ENCODE measurements at places on chromosomes 3 and 15.

GRCh38 chr15:100383302-100384107, 41.7 kb upstream of the ADAMTS17 start:
- DNase-seq = peak; percentile 59

- peak; percentile 41 for DNase-seq
Observed at GRCh38 chr3:70771426-70772147, 459.1 kb upstream of the MDFIC2 start.

DNA sequence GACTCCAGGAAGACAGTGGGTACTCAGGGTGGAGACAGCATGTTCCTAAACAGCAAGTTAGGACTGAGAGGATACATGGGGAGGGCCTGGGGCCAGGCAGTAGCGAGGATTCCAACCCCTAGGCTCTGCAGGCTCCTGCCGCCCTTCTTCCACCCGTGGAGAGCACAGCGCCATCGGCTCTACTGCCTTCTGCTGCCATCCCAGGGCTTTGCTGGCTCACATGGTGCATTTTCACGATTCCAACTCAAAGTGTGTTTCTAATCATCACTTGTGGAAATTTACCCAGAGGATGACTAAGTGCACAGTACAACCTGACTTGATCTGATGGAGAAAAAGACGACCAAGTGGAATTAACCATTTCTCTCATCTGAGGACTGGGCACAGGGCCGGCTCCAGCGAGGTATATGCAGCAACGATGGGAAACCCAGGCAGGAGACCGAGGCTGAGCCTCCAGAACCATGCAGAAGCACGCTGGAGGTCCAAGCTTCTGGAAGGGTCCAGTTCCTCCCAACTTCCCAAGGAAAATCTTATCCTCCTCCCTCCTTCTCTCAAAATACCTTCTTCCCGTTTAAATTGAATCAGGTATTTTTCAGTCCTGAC, 104.6 kb downstream of the LRIG1 start:
- no peak for DNase-seq

- no peak for DNase-seq
Observed at GRCh38 chr3:162262129-162262528, 765.5 kb downstream of the OTOL1 start.

GRCh38 chr15:100803171-100803440, 76.5 kb upstream of the ALDH1A3 start:
- DNase-seq = no peak

DNA sequence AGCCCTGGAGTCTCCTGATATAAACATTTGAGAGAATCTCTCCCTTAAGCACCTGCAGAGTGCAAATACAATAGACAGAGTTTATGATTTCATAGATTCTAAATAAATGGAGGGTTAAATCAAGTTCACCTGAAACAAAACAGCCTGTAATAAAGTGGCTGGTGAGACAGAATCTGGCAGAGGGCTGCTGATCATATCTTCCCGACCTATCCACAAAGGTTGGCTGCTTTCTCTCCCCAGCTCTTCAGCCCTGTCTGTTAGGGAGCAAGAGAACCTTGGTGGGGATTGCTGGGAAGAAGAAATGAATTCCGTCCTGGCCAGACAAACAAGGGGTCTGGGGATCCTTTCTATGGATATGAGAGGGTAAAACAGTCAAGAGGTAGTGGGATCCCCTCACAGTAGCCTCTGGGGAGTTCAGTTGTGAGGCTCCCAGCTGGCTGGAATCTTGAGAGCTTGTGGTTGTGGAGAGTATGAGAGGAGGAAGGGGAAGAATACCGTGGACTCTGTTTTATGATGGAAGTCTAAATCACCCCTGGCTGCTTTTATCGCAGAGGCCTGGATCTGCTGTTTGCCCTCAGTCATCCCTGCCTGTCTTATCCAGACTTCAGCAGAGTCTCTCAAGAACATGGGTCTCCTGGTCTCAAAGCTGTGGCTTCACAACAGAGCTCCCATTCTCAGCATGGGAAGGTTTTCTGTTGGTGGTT, 451.3 kb downstream of the NTRK3 start:
- no peak for DNase-seq

DNA sequence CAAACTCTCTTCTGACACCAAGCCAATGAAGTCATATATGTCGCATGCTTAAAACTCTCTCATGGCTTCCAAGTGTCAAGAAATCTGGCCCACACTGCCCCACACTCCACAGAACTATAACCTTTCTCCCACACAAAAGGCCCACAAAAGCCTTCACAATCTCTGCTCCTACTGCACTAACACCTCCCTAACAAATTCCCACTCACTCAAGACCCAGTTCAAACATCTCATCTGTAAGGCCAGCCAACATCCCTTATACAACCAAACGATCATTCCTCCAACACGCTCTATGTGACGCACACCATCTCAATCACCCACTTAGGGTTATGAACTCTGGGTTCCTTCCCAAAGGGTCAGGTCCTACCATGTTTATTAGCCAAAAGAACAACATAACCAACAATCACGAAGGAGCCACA, 13.5 kb downstream of the TBC1D2B start:
- DNase-seq = peak; percentile 45

GRCh38 chr3:105606016-105606415, 239.3 kb downstream of the ALCAM start:
- peak; percentile 37 for DNase-seq

GRCh38 chr3:188122571-188123169, 31.3 kb upstream of the LPP start:
- no peak for DNase-seq

DNA sequence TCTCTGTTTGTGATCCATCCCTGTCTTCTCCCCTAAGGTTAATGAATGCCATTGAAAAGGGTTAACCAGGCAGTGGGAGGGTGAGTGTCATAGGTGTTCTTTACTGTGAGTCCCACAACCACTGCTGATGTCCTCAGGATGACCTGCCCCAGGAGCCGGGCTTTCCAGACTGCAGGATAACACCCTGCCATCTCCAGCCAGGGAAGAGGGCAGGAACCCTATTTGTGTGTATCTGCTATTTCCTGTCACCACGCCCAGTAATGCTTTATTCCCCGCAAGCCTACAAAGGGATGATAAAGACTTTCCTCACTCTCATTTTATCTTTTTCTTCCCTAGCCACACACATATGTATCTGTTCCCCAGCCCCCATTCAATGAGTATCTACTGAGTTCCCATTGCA, 15.6 kb upstream of the CTXND1 start:
- DNase-seq = no peak

DNA sequence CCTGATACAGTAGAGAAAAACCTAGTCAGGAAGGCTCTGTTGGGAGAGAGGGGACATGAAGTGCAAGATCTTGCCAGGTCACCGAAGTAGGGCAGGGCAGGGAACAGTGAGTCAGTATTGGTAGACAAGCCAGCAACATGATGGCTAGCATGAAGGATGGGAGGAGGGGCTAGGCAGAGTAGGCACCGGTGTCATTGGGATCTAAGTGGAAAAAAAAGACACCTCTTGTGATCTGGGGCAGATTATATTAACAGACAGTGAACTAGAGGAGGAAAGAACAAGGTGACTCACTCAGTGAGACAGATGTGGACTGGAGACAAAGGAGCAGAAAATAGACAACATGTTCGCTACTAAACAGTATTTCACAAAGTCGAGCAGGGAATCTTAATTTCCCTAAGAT, 149.2 kb upstream of the SLC24A5 start:
- DNase-seq = no peak

- no peak for DNase-seq
Observed at GRCh38 chr3:17941152-17941551, 198.7 kb upstream of the TBC1D5 start.
